Activated T-helper 2 cell treated with anti-CD3 and anti-CD28 coated beads, Interferon-gamma antibody, Interleukin-2, Interleukin-4, amounts not matched to agents 10 μg/mL and 5 μg/mL and 100 μg/mL, durations not matched to agents 14 hours and 24 hours and 36 hours (primary cell): ENCODE measurements at places on chromosomes 3 and 15.

DNA sequence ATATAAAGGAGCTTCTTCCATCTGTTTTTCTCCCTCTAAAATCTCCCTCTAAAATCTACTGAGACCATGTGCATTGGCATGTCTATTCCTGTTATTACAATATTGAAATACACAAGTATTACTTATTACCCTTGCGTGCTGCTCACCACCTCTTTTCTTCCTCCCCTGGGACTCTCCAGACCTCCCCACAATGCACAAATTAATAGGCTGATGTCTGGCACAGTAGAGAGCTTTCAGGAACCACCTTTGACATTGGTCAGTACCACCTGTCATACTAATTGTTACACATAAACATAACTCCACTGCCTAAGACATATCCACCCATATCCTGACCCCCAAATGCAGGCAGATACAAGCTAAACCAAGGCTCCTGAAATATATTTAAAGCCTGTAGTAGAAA lies 722.6 kb downstream of the FHIT start:
- DNase-seq: no peak

DNA sequence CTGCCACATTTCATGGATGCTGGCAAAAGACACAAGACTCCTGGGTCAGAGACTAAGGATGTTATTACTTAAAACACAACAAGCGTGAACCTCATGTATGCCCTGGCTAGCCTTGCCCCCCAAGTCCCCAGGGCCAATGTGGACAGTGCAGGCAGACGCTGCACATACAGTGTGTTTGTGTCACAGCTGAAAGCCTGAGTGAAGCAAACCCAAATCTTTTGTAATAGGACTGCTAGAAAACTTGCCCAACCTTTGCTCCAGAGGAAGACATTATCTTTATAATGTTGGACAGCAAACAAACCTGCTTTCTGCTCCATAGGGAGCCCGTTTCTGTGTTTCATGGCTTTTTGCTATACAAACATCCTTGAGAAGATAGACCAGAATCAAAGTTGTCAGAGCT lies 282.0 kb upstream of the RORA start:
- DNase-seq: no peak

GRCh38 chr15:58854593-58854992 lies 78.9 kb downstream of the SLTM start:
- no peak for DNase-seq

GRCh38 chr3:60146121-60146520 lies 1096.3 kb upstream of the CFAP20DC start:
- DNase-seq: no peak

- DNase-seq: no peak
Observed at GRCh38 chr3:51968170-51968775, 1.0 kb upstream of the PCBP4 start.
